ENCODE measurements at places on chromosomes 16 and 17. TPM values are rescaled to one million over a fixed set of nuclear protein-coding genes. Genes with fewer than 3 reads are reported as not detected.

The C17orf67 gene
- 1.9 TPM for total RNA-seq

The AURKB gene
- 160 TPM for total RNA-seq

The CFAP97D1 gene
- 0.07 TPM for total RNA-seq

- no peak overlapping the region for H3K27ac ChIP-seq
- H3K4me1 ChIP-seq = peaks cover 3% of the 10 kb centered on the region
- no peak overlapping the region for H3K4me3 ChIP-seq
- no peaks in the 10 kb centered on the region for H3K27me3 ChIP-seq
- H3K36me3 ChIP-seq = peaks cover 4% of the 10 kb centered on the region
- DNase-seq = no peak
These were observed 107.8 kb downstream of the CLEC16A start for GRCh38 chr16:11051879-11052808.

- H3K4me1 ChIP-seq = peaks cover 10% of the 10 kb centered on the region
- no peaks in the 10 kb centered on the region for H3K36me3 ChIP-seq
- no peaks in the 10 kb centered on the region for H3K27me3 ChIP-seq
These were observed 26.6 kb upstream of the ST6GALNAC1 start for GRCh38 chr17:76670020-76670717.

DNA sequence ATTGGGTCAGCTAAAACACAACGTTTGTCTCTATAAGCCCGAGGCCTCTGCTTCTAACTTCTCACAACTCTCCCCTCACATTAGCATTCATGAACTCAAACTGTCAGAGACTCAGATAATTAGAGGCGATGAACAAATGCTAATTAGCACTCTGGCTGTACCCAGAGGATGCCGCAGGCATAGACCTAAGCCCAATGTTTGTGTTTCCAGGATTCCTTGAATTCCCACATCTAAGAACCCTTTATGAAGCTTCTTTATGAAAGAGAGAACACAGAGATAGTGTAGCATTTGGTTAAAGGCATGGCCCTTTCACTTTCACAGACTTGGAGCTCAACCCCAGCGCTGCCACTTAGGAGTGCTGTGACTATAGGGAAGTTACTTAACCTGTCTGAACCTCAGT lies 512.2 kb downstream of the GRIN2A start:
- DNase-seq = no peak
- H3K27me3 ChIP-seq = no peaks in the 10 kb centered on the region
- no peak overlapping the region for H3K27ac ChIP-seq
- peak overlapping the region; percentile 42 for H3K4me3 ChIP-seq
- peaks cover 2% of the 10 kb centered on the region for H3K4me1 ChIP-seq

DNA sequence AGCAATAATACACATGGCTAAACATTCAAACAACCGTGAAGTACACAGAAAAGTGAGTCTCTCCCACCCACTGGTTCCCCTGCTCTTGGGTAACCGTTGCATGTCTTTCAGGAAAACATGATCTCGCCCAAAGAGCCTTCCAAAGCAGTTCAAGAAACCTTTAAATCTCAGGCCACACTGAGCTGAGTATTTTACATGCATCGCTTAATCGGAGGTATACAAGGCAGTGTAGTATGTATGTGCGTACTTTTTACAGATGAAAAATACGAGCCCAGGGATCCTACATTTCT lies 741 bp upstream of the DEXI start:
- peak overlapping the region; percentile 68 for H3K4me3 ChIP-seq
- no peak for DNase-seq
- no peaks in the 10 kb centered on the region for H3K27me3 ChIP-seq
- no peaks in the 10 kb centered on the region for H3K36me3 ChIP-seq
- peaks cover 19% of the 10 kb centered on the region for H3K4me1 ChIP-seq

DNA sequence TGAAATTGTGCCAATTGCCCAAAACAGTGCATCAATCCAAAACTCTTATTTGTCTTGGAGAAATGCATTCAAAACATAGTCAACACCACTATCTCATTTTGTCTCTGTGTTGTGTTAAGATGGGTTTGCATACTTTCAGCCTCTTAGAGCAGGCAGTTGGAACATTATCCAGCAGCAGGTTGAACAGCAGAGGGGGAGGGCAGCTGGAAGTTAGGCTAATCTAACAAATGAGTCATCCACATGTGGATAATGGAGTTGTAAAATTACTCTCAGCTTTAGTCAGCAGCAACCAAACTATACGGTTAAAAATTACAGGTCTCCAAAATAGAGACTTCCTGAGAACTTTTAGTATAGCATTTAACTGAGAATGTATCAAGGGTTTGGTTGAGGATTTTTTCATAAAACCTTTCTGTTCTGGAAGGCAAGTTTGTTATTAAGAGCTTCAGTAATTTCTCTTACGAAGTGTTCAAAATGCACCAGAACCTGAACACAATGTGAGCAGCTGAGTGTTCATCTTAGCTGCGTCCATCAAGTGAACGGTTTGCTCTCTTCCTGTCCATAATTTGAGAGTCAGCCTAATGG lies 46.3 kb downstream of the PRKCA start:
- H3K27ac ChIP-seq = no peak overlapping the region
- no peaks in the 10 kb centered on the region for H3K36me3 ChIP-seq
- H3K4me1 ChIP-seq = 0 out of 2 replicates have a peak, but pooled peaks cover 9% of the 10 kb centered on the region
- DNase-seq = no peak
- no peaks in the 10 kb centered on the region for H3K27me3 ChIP-seq

GRCh38 chr16:81808933-81809480 lies 29.9 kb downstream of the PLCG2 start:
- no peak overlapping the region for H3K27ac ChIP-seq
- no peaks in the 10 kb centered on the region for H3K36me3 ChIP-seq
- DNase-seq = no peak
- no peak overlapping the region for H3K4me3 ChIP-seq
- H3K27me3 ChIP-seq = no peaks in the 10 kb centered on the region
- no peaks in the 10 kb centered on the region for H3K4me1 ChIP-seq

- DNase-seq = no peak
- no peak overlapping the region for H3K27ac ChIP-seq
- no peaks in the 10 kb centered on the region for H3K27me3 ChIP-seq
- H3K4me1 ChIP-seq = no peaks in the 10 kb centered on the region
These were observed 76.8 kb downstream of the ABCA8 start for GRCh38 chr17:68878226-68878885.

- H3K27ac ChIP-seq = no peak overlapping the region
- no peak overlapping the region for H3K4me3 ChIP-seq
- no peaks in the 10 kb centered on the region for H3K27me3 ChIP-seq
- H3K4me1 ChIP-seq = peaks cover 13% of the 10 kb centered on the region
These were observed 144.4 kb downstream of the ZNF18 start for GRCh38 chr17:11852912-11853311.

- no peak for DNase-seq
- H3K27ac ChIP-seq = peak overlapping the region; percentile 65
- H3K36me3 ChIP-seq = peaks cover 17% of the 10 kb centered on the region
- peak overlapping the region; percentile 93 for H3K4me3 ChIP-seq
- no peaks in the 10 kb centered on the region for H3K27me3 ChIP-seq
These were observed 761 bp downstream of the PDF start for GRCh38 chr16:69329369-69330285.

DNA sequence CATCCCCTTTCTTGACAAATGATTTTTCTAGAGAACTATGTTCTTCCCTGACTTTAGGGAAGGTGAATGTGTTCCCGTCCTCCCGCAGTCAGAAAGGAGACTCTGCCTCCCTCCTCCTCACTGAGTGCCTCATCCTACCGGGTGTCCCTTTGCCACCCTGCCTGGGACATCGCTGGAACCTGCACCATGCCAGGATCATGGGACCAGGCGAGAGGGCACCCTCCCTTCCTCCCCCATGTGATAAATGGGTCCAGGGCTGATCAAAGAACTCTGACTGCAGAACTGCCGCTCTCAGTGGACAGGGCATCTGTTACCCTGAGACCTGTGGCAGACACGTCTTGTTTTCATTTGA lies 7.4 kb downstream of the NAT9 start:
- H3K27ac ChIP-seq = no peak overlapping the region
- peaks cover 7% of the 10 kb centered on the region for H3K4me1 ChIP-seq
- H3K4me3 ChIP-seq = no peak overlapping the region
- H3K27me3 ChIP-seq = no peaks in the 10 kb centered on the region

DNA sequence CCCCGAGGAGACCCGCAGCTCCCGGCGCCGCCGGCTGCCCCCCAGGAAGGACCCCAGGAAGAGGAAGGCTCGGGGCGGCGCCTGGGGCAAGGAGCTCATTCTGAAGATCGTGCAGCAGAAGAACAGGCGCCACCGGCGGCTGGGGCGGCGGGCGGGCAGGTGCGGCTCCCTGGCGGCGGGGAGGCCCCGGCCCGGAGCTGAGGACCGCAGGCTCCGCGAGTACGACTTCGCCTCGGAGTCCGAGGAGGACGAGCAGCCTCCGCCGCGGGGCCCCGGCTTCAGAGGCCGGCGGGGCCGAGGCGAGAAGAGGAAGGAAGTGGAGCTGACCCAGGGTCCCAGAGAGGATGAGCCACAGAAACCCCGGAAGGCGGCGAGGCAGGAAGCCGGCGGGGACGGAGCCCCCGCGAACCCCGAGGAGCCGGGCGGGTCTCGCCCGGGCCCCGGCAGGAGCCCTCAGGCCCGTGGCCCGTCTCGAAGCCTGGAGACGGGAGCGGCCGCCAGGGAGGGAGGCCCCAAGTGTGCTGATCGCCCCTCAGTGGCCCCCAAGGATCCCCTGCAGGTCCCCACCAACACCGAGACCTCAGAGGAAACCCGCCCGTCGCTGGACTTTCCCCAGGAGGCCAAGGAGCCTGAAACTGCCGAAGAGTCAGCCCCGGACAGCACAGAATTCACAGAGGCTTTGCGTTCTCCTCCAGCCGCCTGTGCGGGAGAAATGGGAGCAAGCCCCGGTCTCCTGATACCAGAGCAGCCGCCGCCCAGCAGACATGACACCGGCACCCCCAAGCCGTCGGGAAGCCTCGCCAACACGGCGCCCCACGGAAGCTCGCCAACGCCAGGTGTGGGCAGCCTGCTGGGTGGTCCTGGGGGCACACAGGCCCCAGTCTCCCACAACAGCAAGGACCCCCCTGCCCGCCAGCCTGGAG lies 22.3 kb upstream of the ZFPM1 start:
- DNase-seq = no peak
- peaks cover 5% of the 10 kb centered on the region for H3K4me1 ChIP-seq
- no peak overlapping the region for H3K27ac ChIP-seq
- no peak overlapping the region for H3K4me3 ChIP-seq

Measured in H1 (cell line).